GM20000 (cell line): ENCODE measurements at places on chromosomes 3 and 15.

DNA sequence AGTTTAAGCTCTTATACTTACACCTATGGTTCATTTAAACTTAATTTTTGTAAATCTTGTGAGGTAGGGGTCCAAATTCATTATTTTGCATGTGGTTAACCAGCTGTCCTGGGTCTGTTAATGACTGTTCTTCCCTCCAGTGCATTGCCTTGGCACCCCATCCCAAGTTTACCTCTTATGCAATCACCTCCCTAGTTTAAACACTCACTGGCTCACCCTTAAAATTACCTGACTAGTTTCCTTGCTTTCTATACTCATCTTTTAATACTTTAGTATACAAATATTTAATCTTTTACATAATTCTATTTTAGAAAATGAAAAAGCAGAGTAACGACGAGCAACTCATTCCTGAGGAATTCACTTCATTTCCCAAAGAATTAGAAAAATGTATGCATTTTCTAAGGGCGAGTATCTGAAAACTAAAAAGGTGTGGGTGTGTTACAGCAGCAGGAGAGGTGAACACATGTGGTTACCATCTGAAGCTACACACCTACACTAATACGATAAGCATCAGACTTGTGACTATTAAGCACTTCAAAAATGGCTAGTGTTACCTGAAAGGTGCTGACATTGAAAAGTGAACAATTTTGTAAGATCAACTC lies 33.7 kb downstream of the TJP1 start:
- no peak for DNase-seq

DNA sequence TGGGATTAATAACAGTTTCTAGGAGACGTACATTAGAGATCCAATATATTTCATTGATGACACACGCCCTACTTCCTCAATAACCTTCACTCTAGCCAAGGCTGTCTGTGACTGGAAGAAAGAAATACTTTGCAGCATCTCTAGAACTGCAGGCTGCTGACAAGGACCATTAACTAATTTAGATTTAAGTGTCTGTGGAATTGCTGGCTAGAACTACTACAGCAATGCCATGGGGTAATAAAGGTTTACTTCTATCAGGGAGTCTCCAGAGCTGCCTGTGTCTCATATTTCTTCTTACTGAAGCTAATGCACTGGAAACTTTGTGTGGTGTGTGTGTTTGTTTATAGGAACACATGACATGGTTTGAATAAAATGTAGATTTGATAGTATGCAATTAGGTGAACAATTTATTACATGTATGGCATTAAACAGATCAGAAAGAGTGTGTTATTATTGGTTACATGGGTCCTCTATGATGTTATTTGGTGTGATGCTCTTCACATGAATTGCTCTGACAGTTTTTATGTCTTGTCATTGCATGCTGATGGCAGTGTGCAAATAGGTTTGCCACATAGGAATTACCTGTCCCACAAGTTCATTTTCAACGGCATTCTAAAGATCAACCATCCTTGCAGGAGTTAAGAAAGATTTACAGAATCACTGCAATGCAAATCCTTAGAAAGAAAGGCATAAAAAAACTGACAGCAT lies 916.2 kb upstream of the CADM2 start:
- DNase-seq = no peak

GRCh38 chr3:48820612-48821324 lies 26.9 kb downstream of the PRKAR2A start:
- no peak for DNase-seq

GRCh38 chr3:103319912-103320311 lies 885.1 kb downstream of the ZPLD1 start:
- no peak for DNase-seq

- DNase-seq = peak; percentile 11
Measured at GRCh38 chr3:49787182-49787464, 781 bp upstream of the IP6K1 start.

DNA sequence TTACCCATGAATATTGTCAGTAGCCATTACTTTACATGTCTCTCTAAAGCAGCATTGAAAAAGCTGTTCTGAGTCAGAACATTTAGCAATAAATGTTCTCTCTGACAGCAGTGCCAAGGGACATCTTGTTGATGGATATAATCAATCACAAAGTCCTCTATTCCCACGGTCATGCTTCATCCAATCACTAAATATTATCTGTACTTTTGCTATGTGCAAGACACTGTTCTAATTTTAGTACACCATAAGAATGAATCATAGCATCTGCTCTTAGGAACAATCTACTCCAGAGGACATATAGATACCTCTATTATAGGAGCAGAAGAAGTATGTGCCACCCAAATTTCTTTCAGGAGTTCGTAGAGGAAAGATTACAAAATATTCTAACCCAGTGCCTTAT lies 142.5 kb upstream of the MBNL1 start:
- DNase-seq = no peak

DNA sequence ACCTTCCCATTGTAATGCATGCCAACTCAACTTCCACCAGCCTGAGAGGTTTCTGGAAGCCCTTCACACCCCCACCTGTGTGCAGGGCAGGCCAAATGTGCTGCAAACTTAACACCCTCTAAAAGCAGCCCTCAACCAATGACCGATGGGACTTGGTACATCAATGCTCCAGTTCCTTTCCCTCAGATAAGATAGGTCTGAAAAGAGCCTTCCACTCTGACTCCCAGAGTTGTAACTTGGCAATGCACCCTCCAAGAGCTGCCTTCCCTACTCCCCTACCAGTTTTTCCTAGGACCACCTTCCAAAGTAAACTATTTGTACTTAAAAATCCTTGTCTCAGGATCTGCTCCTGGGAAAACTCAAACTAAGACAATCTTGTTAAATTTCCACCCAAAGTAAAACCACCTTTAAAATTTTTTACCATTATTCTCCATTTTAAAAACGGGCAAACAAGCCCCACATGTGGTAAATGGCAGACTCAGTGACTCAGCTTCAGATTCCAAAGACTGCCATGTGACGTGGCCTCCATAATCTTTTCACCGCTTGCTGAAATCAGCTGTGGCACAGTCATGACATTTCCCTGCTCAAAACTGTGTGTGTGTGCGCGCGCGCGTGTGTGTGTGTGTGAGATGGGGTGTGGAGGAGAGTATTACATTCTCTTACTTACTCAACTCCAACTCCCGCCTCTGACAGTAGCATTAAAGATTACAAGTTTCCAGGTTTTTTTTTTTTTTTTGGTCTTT lies 17.2 kb downstream of the RASGRP1 start:
- DNase-seq = no peak

GRCh38 chr15:51260202-51260601 lies 78.2 kb downstream of the CYP19A1 start:
- DNase-seq = no peak

- no peak for DNase-seq
Measured at GRCh38 chr15:50355980-50356379, 982 bp upstream of the GABPB1 start.

DNA sequence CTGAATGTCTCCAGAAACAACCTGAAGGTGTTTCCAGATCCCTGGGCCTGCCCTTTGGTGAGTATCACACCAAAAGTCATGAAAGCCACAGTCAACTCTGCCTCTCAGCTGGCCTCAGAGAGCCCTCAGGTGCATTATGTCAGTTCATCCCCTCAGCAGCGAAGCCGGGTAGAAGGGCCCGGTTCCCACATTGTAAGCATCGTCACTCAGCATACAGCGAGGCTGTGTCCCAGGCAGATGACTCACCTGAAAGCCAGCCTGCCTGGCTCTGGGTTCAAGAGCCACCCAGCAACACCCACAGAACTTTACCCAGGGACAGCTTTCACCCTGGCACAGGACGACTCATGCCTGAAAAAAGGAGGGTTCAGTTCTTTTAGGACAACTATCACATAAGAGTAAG lies 91.6 kb downstream of the LRRK1 start:
- no peak for DNase-seq

GRCh38 chr3:31960793-31961431 lies 20.1 kb downstream of the OSBPL10 start:
- peak; percentile 19 for DNase-seq

- no peak for DNase-seq
Measured at GRCh38 chr15:87219650-87220615, 1036.6 kb downstream of the NTRK3 start.

DNA sequence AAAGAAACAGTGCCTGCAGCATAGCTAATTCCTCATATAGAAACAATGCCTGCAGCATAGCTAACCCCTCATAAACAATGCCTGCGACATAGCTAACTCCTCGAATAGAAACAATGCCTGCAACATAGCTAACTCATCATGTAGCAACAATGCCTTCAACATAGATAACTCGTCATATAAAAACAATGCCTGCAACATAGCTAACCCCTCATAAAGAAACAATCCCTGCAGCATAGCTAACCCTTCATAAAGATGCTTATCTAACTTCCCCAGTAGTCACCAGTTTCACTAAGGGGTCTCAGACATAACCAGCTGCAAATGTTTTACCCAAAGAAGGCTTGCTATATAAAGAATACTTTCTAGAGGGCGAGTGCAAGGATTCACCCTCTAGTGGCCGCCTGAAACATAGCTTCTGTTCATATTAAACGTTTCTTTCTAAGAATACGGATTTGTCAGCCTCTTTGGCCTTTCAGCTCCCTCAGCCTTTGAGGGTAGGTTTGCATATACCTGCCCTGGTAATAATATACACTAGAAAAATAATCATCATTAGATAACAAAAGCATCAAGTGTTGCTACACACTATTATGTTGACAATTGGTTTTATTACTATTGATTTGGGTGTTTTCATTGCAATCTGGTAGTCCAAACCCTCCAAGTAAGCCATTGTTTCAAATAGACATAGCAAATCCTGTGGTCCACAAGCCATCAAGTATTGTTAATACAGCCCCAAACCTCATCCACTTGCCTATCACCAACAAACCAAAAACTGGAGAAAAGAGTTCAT lies 44.4 kb upstream of the FAN1 start:
- peak; percentile 30 for DNase-seq
